Fibroblast of pulmonary artery (primary cell): ENCODE measurements at places on chromosomes 12 and 14.
A peak's percentile ranks its signal among the peaks of the same experiment; 100 is the strongest.

DNA sequence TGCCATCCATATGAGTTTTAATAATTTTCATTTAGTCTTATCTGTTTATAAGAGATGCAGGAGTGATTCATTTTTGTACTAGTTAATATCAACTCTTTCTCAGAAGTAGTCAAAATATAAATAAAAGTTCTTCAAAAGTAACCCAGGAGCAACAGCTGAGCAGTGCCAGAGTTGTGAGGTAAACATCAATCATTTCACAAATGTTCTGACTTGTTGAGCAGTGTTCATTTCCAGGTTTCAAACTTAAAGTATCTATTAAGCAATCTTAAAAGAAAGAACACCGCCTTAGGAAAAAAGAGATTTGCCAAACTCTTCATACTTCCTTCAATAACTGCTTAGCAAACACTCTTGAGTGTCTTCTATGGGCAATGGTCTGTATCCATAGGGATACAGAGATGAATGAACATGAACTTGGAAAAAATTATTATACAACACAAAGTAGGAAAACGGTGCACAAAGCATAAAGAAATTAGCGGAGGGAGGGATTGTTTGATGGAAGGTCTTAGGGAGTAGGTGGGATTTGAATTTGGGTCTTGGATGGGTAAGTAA is 41.9 kb upstream of the POC1B start:
- no peak for DNase-seq

- DNase-seq = no peak
Observed at GRCh38 chr12:93102744-93103143, 173.6 kb upstream of the EEA1 start.

- peak; percentile 86 for DNase-seq
Observed at GRCh38 chr12:116152268-116152667, 125.2 kb downstream of the MED13L start.

DNA sequence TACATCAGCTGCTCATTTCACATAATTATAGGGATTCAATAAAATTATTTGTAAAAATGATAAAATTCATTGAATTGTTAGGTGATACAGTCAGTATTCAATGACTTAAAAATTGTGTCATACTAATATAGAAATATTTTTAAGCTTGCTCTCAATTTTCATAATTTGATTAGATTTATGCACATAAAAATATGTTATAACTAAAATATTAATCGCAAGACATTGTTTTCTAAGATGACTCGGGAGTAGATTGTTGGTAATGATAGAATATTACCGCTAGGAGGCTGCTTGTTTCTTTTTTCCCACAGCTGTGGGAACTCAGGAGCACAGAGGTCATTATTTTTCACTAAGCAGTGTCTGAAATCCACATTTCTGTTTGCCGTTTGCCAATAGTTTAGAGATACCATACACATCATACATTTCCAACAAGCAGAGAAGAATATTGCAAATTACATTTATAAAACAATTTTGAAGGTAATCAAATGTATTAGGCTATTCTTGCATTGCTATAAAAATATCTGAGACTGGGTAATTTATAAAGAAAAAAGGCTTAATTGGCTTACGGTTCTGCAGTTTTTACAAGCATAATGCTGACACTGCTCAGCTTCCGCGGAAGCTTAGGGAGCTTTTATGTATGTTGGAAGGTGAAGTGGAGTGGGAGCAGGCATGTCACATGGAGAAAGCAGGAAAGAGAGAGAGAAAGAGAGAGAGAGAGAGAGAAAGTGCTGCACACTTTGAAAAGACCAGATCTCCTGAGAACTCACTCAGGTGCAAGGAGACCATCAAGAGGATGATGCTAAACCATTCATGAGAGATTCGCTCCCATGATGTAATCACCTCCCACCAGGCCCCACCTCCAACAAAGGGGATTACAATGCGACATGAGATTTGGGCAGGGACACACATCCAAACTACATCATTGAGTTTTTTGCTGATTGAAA is 9.2 kb downstream of the CD69 start:
- peak; percentile 35 for DNase-seq

DNA sequence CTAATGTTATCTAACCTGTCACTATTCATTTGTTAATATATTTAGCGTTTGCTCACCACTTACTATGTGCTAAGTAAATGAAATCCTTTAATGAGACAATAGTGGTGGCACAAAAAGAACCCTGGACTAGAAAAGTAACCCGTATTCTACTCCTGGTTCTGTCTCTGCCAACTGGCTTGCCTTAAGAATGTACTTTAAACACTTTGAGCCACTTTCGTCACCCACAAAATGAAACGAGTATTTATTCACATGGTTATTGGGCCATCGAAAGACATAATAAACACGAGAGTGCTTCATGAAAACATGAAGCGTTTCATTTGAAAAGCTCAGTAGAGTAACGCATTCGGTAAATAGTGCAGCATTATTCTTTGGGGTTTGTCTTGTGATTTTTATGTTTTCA is 254.7 kb downstream of the EGLN3 start:
- DNase-seq = no peak

GRCh38 chr12:127899971-127900370 is 367.0 kb upstream of the TMEM132C start:
- DNase-seq = no peak

DNA sequence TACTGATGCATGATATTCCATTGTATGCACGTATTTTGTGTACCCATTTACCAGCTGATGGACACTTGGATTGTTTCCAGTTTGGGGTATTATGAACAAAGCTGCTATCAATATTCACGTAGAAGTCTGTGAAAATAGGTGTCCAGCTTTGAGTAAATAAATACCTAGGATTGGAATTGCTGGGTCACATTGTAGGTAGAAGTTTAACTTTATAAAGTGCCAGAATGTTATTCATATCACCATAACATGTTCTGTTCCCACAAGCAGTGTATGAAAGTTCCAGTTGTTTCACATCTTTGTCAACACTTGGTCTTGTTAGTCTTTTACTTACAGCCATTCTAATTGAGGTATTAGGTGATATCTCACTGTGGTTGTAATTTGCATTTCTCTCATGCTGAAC is 108.0 kb upstream of the METAP2 start:
- DNase-seq = no peak

DNA sequence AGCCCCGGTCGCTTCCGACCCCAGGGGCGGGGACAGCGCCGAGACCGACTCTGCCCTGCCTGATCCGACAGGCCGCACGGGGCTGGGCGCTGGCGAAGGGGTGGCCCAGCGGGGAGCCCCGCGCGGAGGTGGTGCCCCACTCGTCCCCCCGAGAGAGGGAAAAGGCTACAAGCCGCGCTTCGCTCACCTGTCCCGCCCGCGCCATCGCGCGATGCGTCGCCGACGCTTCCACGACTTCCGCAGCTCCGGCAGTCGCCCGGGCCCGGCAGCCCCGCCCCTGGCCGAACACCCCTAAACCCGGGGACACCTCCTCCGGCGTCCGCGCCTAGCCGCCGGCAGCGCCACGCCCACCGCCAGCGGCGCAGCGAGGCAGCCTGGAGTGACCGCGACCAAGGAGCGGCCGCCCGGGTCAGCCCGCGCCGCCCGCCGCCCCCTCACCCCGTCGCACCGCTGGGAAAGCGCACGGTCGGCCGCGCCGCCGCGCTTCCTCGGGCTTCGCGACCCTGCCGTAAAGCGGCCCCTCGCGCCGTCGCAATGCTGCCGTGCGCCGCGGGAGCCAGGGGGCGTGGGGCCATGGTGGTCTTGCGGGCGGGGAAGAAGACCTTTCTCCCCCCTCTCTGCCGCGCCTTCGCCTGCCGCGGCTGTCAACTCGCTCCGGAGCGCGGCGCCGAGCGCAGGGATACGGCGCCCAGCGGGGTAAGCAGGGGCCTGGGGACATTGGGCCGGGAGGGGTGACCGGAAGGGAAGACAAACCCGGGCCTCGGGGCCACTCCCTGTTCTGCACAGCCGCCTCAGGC is at the start of the genes BAG5 and COA8:
TSS of gene BAG5 (minus strand) at position 229 of the 797 bp plus-strand sequence. CDS start 1,493 bp downstream, outside the sequence.
TSS of gene COA8 (plus strand) at position 532 of the 797 bp plus-strand sequence. CDS start at position 574, 42 bp downstream.
- peak; percentile 83 for DNase-seq

DNA sequence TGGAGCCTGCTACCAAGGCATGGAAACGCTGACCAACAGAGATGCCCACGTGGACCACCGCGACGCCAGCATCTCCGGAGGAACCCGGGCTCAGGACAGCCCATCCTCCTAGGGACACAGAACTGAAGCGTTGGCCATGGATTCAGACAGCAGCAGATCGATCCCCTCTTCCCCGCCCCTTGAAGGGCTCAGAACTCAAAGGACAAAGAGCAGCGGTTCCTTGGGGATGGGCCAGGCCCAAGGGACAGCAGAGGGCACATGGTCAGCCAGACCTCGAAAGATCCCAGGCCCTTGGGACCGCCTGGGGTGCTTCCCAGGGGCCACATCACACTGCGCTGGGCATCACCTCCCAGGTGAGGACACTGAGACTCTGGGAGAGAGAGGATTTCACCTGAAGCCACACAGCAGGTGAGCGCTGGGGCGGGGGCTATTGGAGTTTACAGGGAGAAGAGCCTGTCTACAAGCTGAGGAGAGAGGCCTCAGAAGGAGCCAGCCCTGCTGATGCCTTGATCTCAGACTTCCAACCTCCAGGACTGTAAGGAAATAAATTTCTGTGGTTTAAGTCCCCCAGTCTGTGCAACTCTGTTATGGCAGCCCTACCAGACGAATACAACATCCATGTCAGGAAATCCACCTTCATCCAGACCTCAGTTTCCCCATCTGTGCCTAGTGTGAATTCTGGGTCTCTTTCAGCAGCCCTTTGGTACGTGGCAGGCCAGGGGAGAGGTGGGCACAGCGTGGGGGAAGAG is 49.4 kb downstream of the CCNK start:
- no peak for DNase-seq

- DNase-seq = no peak
Observed at GRCh38 chr12:62618930-62619329, 152.3 kb downstream of the MON2 start.

DNA sequence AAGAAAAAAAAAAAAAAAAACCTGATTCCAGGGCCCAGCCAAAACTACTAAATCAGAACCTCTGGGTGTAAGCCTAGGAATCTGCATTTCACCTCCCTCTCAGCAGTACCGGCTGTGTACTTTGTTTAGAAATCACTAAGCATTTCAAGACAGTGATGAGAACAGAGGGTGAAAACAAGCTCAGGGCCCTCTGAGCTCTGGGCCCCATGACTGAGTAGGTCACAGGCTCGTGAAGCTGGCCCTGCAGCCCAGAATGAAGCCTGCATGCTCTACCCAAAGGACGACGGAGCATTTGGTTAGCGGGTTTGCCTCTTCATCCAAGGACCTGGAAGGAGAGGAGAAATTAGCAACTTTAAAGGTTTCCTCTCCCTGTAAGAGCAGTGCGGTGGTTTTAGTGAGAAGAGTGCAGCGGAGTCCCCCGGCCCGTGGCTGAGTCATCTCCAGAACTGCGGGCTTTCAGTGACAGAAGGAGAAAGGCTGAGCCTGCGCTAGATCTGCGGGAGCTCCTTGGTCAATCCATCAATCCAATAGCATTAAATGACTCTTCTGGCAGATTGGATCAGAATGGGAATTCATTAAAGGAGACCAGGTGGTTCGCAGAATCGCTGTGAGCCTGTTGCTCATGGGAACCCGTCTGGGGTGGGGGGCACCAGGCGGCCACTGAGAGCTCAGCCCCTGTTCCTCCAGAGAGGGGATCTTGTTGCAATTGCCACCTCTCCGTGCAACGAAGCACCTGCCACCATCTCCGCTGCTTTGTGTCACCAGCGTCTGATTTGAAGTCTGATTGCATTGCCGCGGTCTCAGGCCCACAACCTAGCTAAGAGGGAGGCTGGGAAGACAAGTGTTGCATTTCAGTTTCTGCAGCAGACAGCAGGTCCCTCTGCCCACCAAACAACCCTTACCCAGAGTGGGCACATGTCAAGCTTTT is 7.3 kb downstream of the IL31 start:
- DNase-seq = no peak

DNA sequence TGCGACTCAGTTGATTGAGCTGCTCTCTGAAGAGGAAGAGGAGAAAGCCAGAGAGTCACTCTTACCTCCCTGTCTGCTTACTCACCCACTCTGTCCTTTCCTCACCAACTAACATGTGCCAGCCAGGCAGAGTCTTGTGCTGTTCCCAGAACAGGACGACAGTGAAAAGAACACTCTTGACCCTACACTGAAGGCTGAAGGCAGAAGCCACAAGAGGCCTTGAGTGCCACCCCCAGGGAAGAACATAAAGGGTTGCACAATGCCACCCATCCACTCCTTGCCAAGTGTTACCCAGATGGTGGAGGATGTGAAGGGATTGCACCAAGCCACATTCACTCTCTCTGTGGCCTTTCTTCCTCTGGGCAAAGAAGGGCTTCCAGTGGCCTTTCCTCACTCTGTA is 12.8 kb downstream of the ABHD4 start:
- DNase-seq = no peak

GRCh38 chr12:66258011-66258410 is 44.3 kb upstream of the HELB start:
- no peak for DNase-seq
